Pancreas (tissue), 10 donors: ENCODE measurements at places on chromosomes 16 and 17.
A peak's percentile ranks its signal among the peaks of the same experiment; 100 is the strongest.

- no peak for DNase-seq
Observed at GRCh38 chr16:89103156-89103555, 9.5 kb downstream of the ACSF3 start.

DNA sequence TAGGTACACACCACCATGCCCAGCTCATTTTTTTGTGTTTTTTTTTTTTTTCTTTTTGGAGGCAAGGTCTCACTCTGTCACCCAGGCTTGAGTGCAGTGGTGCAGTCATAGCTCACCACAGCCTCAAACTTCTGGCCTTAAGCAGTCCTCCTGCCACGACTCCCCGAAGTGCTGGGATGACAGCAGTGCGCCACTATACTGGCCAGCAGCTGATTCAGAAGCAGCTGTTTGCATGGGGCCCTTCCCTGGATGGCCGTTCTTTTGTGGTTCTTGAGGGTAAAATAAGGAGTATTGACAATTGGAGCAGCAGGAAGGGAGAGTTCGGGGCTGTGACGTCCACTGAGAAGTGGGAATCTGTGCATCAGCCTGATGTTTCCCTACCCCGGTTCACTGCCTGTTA, 41.6 kb downstream of the KIAA0513 start:
- DNase-seq, result no peak

DNA sequence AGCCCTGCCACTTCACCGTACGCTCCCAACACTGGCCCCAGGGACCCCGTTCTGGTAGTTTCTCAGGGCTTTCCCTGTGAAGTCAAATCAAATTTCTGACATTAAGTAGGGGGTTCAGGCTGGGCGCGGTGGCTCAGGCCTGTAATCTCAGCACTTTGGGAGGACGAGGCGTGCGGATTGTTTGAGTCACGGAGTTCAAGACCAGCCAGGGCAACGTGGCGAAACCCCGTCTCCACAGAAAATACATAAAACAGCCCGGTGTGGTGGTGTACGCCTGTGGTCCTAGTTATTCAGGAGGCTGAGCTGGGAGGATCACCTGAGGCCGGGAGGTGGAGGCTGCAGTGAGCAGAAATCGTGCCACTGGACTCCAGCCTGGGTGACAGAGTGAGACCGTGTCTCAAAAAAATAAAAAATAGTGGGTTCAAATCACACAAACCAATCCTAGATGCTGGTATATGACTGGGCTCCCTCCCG, 632 bp downstream of the CYBC1 start:
- DNase-seq, result no peak

DNA sequence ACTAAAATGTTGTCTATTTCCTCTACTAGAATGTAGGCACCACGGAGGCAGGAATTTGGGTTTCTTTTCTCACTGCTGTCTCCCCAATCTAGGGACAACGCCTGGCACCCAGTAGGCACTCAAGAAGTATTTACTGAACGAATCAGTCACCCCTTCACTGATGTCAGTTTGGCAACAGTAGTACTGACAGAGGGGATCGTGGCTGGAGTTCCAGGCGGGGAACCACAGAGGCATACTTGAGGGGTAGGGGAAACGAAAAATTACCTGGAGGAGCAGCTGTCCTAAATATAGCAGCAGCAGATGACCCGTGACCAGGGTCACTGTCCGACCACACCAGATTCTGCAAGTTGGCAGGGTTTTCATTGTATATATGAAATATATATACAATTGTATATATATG, 33.3 kb downstream of the TRIM25 start:
- DNase-seq, result no peak

DNA sequence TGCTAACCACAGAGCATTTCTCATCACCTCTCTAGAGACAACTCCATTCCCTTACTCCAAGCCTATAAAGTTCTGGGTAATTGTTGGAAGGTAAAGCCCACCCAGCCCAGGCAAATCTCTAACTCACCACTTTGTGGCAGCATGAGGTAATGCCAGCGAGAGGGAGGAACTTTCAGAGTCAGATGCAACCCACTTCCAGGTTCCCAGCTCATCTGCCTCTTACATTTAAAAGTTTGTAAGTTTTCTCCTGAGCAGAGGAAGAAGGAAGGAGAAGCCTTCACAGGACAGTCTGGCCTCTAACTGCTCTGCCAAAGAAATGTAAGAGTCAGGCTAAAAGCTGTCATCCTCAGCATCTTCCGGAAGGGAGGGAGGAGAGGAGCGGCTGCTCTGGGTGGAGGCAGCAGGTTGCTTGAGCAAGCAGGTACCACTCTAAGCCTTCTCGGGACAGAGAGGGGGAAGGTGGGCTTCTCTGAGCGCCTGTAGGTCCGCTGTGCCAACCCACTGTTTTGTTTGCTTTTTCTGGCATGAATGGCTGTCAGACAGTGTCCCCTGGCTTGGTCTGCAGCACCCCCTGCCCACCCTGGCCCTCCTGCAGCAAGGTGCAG, 1.0 kb downstream of the ZNF319 start:
- no peak for DNase-seq

DNA sequence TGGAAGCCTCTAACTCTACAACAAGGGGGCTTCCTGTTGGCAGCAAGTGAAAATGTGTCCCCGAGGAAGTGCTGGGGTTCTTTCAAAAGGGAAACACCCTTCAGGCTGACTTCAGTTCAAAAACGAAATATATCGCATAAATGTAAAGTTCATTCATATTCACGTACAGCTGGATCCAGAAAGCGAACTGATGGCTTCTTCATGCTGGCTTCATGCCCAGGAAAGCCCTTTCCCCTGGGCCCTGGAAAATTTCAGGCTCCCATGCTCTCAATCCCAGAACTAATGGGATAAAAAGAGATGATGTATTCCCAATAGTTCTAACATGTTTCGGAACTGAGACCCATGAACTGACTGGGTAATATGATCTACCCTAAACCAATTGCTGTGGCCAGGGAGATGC, 104.7 kb upstream of the CDH13 start:
- no peak for DNase-seq

DNA sequence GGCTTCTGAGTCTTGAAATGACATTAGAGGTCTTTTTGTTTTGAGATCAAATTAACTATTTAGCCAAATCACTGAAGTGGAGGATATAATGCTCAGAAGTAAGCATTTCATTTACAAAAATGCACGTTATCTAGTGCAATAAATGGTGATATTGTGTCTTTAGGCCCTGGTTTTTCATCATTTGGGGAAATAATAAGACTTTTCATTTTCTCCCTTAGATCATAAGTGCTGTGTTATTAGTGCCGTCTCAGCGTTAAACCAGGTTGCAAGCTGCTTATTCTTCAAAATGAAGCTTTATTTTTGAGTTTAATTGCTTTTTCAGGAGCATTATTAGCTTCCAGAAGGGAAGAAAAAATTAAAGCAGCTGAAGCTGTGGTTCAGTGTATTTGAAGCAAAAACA, 1416.8 kb upstream of the GOT2 start:
- DNase-seq, result no peak

DNA sequence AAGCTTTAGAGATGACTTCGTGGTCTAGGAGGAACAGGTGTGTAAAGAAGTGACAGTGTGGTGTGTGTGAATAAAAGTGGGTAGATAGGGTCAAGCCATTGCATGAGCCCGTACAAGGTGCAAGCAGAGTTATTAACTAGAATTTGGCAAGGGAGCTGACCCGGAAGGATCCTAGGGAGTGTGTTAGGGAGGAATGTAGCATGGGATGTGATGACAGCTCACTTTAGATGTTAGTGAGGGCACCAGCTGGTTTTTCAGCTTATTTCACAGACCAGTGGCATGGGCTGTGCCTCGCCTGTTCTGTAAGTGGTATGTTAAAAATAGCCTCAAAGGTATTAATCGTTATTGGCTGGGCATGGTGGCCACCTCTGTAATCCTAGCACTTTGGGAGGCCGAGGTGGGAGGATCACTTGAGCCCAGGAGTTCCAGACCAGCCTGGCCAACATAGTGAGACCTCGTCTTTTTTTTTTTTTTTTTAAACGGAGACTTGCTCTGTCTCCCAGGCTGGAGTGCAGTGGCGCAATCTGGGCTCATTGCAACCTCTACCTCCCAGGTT, 8.3 kb downstream of the ANKRD40CL start:
- DNase-seq, result no peak

GRCh38 chr17:20996724-20997615, 45.8 kb downstream of the USP22 start:
- DNase-seq, result no peak

- peak; percentile 88 for DNase-seq
Observed at GRCh38 chr17:74972107-74972972, at the start of gene HID1. Gene HID1 (minus strand): TSS chr17:74972759. CDS start chr17:74972656, 103 bp downstream.

GRCh38 chr16:84354306-84354705, 14.0 kb upstream of the ATP2C2 start:
- DNase-seq, result no peak

DNA sequence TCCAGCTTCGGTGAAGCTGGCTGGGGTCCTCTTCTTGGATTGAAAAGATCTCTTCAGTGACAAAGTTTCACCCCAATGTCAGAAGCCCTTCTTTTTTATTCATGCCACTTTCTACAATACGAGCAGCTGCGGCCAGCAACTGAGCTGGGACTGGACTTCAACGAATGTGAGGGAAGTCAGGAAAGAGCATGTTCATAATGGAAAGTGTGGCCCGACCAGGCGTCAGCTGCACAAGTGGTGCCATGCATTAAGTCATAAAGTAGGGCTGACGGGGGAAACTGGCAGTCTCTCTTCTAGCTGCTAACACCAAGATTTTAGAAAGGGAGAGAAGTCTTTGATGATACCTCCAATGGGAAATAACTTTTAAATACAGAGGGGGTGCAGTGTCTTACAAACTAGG, 192.6 kb downstream of the PARN start:
- DNase-seq, result no peak

DNA sequence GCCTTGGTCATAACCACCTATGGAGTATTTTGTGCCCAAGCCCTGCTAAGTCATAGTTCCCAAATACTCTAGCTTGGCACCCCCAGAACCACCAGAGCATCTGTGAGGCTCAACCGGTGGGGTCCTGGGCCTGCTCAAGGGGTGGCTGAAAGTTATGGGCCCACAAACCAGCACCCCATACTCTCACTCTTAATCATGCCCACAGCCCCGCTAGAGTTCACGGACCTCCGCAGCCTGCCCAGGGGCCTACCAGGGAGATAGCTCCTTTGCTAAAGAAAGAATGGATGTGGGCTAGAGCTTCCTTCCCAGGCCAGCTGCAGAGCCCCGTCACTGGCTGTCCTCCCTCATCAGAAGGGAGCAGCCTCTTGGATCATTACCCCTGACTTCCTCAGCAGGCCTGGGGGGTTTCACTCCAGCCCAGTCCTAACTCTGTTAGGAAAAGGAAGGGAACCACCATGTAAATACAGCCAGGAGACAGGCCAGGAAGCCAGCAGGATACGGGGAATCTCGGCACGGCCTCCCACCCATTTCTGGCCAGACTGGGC, 1.4 kb downstream of the GIT1 start:
- DNase-seq, result no peak

DNA sequence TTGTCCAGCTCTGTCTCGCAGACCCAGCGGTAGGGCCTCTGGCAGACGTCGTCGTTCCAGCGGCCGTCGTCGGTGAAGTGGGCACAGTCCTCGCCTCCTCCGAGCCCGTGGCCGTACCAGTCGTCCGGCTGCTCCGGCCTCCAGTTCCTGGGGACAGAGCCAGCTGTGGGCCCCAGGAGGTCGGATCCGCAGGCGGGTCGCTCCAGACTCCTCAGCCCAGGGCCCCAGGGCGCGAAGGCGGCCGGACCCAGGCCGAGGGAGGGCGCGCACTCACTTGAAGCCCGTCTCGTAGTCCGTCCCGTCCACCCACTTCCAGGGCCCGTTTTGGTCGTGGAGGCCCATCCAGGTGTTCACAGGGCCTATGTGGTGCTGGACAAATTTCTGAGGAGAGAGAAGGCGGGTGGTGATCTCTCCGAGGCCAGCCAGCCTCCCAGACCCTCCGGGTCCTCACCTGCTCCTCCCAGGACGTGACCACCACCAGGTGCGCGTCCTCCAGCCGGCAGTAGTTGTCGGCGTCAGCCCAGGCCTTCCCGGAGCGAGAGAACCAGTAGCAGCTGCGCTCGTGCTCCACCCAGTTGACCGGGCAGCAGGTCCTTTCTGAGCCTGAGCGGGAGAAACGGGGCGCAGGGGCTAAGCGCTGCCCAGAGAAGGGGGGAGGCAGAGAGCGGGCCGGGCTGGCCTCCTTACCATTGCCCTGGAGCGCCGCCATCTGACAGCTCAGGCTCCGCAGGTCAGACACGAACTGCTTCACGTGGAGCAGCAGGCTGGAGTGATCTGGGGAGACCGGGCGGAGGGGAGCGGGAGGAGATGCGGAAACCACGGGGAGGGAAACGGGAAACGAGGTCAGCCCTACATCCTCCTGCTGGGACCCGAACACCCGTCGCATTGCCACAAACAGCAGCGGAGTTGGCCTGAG, 5.2 kb downstream of the ASGR1 start:
- peak; percentile 59 for DNase-seq

DNA sequence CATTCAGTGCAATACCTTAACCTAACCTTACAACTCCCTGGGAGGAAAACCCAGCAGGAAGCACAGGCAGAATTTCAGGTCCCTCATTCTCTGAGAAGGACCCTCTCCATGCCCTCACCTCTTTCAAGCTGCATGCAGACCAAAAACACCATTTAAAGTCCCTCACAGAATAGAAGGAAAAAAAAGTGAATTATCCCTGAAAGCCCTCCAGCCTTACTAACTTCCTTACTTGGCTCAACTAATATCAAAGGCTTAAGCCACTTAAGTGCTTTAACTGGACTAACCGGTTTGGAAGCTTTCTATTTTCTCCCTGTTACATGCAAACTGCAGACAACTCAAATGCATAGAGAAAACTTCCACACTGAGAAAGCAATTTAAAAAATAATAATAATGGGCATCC, 60.5 kb downstream of the ADAMTS18 start:
- DNase-seq, result no peak
